ENCODE measurements at places on chromosomes 6 and 20. TPM values are rescaled to one million over a fixed set of nuclear protein-coding genes. Genes with fewer than 3 reads are reported as not detected.

Gene BMP2
- 0.31 TPM for total RNA-seq

Gene FAXC
- total RNA-seq, result 20.6 TPM

Gene SPAG4
- 2.8 TPM for total RNA-seq

Gene CST7
- total RNA-seq, result not detected

Gene PDE7B
- 10.0 TPM for total RNA-seq

Gene C20orf144
- total RNA-seq, result 0.33 TPM

Gene SPDEF
- total RNA-seq, result not detected

Gene TDRD6
- total RNA-seq, result 0.31 TPM

Gene ABT1
- 14.0 TPM for total RNA-seq

Gene ARHGAP40
- total RNA-seq, result not detected

Gene SIRPA
- 47.6 TPM for total RNA-seq

Gene ARFGEF3
- 1.1 TPM for total RNA-seq

Gene PI3
- not detected for total RNA-seq
